Stomach (tissue), 19 donors: ENCODE measurements at places on chromosomes 2 and 18.
A peak's percentile ranks its signal among the peaks of the same experiment; 100 is the strongest.

- DNase-seq, result no peak
These were observed 103.0 kb downstream of the ANKRD44 start for GRCh38 chr2:197207598-197207997.

DNA sequence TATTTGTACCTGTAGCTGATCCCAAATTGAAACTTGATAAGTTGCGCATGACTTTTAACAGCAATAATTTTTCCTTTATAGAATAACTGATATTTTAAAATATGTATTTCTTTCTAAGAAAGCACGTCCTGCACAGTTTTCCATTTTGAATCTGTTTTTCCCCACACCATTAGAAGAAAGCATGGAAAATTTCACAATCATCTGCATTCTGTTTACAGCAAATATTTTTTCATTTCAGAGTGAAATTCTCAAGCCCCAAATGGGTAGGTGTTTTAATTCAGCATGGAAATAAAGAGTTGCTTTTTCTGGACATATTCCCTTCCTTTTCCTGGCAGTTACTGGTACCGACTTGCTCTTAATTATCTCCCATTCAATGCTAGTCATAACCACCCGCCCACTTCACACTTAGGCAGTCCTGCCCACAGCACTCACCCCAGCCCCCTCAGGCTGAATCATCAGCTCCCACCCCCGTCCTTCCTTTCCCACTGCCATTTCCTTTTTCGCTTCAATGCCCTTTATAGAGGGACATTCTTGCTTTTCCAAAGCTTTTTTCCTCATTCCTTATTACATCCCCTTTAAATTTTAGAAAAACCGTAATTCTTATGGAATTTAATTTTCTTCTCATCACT lies 89.2 kb upstream of the GLS start:
- no peak for DNase-seq

GRCh38 chr18:24869285-24869684 lies 408.8 kb downstream of the HRH4 start:
- DNase-seq, result no peak

GRCh38 chr2:5985536-5986385 lies 293.6 kb downstream of the SOX11 start:
- DNase-seq, result no peak

GRCh38 chr2:7738596-7738995 lies 821.4 kb downstream of the RNF144A start:
- no peak for DNase-seq

DNA sequence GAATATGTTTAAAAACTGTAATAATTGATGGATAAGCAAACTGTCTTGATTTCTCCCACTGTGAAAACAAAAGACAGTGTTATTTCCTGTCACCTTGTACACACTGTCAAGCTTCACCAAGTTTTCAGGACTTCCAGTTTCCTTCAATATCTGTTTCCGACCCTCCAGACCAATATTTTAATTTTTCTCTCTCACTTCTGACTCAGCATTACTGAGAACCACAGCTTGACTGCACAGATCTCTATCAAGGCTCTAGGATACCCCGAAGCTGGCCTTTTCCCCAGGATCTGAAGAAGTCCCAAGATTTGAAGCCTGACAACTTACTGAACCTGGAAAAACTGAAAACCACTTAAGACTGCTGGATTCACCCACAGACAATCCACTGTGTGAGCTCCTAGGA lies 13.2 kb upstream of the SULT1C3 start:
- DNase-seq, result no peak

- DNase-seq, result no peak
These were observed 113.4 kb downstream of the CAPN13 start for GRCh38 chr2:30693821-30694281.

DNA sequence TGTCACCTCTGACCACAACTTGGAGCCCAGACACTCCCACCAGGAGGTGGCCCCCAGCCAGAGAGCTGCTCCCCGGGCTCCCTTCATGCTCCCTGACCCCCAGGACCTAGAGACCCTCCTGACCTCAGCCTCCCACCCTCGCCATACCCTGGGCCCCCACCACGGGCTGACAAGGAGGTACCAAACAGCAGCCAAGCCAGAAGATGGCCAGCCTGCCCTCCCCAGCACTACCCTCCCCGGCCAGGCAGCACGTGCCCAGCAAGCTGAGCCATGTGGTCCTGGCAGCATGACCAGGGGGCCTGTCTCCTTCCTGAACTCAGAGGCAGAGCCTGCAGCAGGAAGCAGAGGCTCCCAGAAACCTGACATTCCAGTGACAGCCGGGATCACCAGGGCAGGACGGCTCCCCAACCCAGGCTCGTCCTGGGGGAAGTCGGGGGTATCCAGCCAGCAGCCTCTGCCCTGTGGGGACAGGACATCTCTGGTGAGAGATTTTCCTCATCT lies 69.4 kb upstream of the GPC1 start:
- DNase-seq, result no peak

GRCh38 chr18:51010218-51010617 lies 19.8 kb upstream of the SMAD4 start:
- no peak for DNase-seq

- DNase-seq, result no peak
These were observed 78.3 kb downstream of the STPG4 start for GRCh38 chr2:47076586-47077441.

DNA sequence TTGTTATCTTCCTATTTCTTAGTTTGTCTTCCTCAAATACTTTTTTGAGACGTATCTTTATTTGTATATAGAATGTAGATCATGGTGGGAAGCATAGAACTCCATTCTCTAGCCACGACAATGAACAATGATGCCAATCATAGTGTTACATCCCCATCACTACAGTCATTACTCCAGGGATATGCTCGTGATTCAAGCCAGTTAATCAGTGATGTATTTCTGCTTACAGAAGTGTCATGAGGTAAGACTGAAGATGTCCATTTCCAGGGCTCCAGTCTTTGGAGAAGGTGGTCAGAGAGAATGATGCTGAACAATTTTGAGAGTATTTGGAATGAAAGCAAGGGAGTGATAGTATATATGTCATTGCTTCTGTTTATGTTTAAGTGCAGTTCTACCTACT lies 777.2 kb upstream of the TMEFF2 start:
- no peak for DNase-seq

- peak; percentile 76 for DNase-seq
These were observed 52.8 kb upstream of the TGIF1 start for GRCh38 chr18:3397031-3397750.

DNA sequence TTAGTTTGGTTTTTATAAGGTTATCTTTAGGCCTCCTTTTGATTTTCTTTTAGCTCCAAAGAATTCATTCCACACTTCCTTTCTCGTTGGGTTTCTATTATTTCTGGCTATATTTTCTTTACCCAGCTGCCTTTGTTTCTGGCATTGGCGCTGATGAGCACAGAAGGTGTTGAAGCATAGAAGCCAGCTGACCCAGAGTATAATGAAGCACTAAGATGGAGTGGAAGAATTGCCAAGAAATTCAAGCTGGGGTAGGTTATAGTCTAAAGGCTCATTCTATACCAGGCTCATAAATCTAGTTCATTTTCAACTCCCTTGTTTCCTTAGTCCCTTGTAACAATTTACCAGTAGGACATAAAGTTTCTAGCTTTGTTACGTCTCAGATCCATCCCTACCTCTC lies 169.5 kb downstream of the HRH4 start:
- DNase-seq, result no peak

DNA sequence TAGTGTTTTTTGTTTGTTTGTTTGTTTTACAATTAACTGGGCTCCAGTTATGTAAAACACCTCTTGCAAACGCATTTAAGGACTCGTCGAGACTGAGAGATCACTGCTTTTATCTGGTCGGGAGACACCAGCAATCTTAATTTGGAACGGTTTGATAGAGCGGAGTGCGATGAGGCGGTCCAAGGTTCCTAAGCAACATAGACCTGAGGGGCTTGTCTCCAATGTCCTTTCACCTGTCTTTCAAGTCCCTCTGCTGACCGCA lies 729 bp upstream of the SELENOI start:
- DNase-seq, result no peak

DNA sequence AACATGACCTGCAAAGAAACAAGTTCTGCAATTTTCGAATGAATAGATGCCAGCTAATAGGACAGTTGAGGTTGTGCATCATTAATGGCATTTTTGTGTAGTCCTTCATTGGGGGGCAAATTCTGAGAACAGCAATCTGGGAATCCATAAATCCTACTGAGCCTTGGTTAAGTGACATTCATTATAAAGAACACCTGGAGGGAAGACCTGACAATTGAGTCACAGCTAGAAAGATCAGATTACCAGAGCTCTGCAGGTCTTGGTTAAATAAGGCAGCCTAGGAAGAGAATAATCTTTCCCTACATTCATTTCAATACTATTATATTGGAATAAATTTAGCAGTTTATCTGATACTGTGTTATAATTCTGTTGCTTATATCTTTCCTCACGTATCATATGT lies 14.3 kb downstream of the KCNH7 start:
- DNase-seq, result no peak

GRCh38 chr18:70754486-70754885 lies 465.6 kb downstream of the SOCS6 start:
- no peak for DNase-seq

DNA sequence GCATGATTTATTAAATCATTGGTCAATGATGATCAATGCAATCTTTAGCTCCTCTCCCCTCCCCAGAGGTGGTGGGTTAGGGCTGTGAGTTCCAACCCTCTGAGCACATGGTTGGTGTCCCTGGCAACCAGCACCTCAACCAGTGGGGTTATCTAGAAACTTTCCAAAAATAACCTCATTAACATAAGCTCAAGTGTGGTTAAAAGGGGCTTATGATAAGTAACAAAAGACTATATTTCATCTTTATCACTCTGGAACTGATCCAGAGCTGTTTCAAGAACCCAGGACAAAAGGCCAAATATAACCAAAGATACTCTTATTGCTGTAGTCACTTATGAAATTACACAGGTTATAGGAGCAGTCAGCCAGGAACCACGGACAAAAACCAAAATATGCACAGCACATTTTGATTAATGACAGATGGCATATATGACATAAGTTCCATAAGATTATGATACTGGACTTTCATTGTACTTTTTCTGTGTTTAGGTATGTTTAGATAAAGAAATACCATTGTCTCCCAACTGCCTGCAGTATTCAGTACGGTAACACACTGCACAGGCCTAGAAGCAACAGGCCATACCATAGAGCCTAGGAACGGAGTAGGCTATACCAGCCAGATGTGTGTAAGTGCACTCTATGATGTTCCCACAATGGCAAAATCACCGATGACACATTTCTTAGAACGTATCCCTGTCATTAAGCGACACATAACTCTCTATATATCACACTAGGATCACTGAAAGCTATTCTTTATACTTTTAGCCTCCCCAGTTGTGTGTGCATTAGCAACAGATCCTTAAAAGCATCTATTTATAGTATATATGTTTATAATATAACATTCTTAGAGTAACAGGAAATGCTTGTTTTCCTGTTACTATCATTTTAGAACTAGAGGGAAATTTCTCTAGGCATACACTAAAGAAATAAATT lies 31.9 kb downstream of the KIDINS220 start:
- DNase-seq, result no peak

DNA sequence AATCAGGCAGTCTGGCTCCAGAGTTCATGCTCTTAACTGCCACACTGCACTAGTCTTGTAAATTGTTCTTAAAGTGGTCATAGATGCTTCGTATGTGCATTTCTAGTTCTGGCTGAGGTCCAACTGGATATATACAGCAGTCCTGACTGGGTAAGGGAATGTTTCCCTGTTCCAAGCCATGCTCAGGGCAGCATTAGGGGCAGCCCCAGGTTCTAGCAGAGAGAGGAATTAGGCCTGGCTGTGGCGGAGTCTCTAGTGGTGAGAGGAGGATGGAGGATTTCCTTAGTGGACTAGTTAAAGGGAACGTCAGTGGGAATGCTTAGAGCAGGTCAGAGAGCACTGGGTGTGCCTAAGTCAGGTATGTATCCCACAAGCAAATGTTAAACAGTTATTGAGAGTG lies 28.0 kb downstream of the UBE2E3 start:
- peak; percentile 30 for DNase-seq

DNA sequence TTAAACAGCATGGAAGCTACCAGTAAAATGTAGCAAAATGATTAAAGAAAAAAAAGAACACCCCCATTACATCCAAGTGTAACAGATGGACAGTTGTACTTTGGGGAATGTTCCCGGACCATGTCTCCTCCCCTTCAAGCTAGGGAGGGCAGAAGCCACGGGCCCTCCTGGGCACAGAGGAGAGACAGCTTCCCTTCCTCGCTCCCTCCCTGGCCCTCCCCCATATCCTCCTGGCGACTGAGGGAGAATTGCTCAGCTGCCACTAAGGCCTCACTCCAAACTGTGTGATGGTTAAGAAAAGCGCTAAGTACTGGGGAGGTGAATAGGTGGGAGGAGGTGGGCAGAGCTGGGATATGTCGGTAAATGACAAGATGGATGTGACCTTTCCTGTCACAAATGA lies 358.0 kb downstream of the HRH4 start:
- DNase-seq, result no peak

DNA sequence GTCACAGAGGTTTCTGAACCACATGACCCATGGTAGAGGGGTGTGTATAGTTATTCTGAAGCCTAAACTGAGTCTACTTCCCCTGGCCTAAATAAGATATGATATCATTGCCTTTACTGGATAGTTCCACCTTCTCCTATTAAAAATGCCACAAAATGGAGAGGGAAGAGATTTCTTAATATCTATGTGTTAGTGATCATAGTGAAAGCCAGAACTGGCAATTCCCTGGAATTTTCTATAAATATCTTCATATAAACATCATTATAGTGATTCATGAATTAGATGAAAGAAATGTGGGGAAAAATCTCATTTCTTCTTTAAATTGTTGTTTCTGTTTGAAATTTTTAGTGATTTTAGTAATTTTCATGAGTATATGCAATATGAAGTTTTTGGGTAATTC lies 45.8 kb downstream of the TSHZ1 start:
- DNase-seq, result no peak

- no peak for DNase-seq
These were observed 373.6 kb upstream of the TRIB2 start for GRCh38 chr2:12343141-12343540.

DNA sequence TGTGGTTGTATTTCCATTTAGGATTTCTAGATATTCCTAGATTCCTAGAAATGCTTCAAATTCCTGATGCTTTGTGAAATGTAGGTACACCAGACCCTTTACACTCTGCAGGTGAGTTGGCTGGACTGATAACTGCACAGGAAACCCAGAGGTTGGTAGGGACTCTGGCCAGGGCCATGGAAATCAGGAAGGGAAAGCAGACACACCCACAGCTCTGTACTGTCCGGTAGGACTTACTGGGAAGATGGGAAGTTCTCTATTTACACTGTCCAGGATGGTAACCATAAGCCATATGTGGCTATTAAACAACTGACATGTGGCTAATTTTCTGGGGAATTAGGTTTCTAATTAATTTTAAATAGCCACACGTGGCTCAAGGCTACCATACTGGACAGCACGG lies 31.4 kb downstream of the NEMP2 start:
- no peak for DNase-seq

GRCh38 chr2:185738679-185739472 lies at the start of gene FSIP2:
Gene FSIP2, plus strand, starts transcription at chr2:185738804. Its CDS starts 91 bp downstream, at chr2:185738895.
- DNase-seq, result peak; percentile 70

GRCh38 chr18:76873311-76873710 lies 51.0 kb downstream of the ZNF236 start:
- DNase-seq, result no peak

- no peak for DNase-seq
These were observed 154.1 kb downstream of the SOCS6 start for GRCh38 chr18:70442933-70443332.
